ENCODE measurements at places on chromosomes 13 and 19.

DNA sequence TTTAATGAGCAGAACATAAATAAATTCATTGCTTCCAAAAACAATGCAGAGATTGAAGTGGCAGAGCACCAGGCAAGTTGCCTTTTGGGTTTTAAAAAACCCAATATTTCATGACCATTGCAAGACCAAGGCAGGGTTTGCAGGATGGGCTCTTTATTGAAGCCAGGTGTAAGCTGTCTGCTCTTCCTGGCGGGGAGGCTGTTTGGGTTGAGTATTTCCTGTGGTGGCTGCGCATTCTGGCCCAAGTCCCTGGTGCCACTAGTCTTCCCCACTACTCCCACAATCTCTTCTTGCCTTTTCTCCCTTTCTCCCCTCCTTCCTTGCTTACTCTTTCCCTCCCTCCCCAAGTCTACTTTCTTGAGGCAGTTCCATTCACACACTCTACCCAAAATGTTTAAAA, 116.4 kb downstream of the AKAP11 start:
- DNase-seq: no peak

GRCh38 chr13:99717959-99718674, 216.8 kb downstream of the TM9SF2 start:
- no peak for DNase-seq

- DNase-seq: no peak
Observed at GRCh38 chr13:97912139-97912535, 41.3 kb upstream of the IPO5 start.

- no peak for DNase-seq
Observed at GRCh38 chr13:33518452-33518851, 232.9 kb upstream of the STARD13 start.

GRCh38 chr19:13029893-13030292, 34.6 kb downstream of the NFIX start:
- DNase-seq: no peak

DNA sequence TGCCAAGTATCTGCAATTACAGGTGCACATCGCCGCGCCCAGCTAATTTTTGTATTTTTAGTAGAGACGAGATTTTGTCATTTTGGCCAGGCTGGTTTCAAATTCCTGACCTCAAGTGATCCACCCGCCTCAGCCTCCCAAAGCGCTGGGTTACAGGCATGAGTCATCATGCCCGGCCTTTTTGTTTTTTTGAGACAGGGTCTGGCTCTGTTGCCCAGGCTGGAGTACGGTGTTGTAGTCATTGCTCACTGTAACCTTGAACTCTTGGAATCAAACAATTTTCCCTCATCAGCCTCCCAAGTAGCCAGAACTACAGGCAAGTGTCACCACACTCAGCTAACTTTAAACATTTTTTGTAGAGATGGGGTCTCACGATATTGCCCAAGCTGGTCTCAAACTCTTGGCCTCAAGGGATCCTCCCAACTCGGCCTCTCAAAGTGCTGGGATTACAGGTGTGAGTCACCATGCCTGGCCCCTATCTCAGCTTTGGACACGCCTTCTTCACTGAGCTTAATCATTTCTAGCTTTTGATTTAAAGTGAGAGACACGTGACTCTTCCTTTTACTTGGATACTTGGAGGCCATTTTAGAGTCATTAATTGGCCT, 4.0 kb upstream of the IRGC start:
- DNase-seq: no peak

Measured in stimulated activated CD4-positive, alpha-beta T cell treated with anti-CD3 and anti-CD28 coated beads, Interleukin-15, amount 100 ng/mL, for 48 hours (primary cell).